HCT116 (cell line): ENCODE measurements at places on chromosomes 1 and 21.

DNA sequence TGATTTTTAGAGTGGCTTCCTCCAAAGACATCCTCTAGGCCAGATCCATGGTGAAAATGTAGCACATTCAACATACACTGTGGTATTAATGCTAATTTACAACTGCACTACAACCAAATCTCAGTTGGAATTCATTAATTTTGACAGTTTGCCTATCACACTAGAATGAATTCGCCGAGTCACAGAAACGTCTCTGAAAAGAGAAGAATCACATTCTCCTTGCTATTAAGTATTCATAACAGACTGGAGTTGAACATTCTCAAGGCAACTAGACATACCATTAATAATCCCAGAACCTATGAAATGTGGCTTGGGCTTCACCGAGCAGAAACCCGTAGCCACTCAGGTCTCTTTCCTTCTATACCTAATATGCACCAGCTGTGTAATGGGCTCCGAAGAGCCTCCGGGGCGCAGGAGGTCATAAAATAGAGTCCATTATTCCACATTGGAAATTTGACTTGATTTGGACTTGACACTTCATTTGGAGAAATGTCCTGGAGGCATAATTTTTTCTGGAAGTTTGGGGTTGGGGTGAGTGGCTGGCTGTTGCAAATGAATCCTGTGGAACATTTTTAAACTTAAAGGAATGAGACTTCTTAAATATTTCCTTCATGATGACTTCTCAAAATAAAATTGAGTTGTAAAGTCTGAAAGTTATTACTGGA lies 117.1 kb downstream of the DSCAM start:
- no peak for DNase-seq

GRCh38 chr1:244226435-244226834 lies 175.4 kb downstream of the ZBTB18 start:
- no peak for DNase-seq

- no peak for DNase-seq
These were observed 48.4 kb upstream of the IGSF5 start for GRCh38 chr21:39696618-39697017.

DNA sequence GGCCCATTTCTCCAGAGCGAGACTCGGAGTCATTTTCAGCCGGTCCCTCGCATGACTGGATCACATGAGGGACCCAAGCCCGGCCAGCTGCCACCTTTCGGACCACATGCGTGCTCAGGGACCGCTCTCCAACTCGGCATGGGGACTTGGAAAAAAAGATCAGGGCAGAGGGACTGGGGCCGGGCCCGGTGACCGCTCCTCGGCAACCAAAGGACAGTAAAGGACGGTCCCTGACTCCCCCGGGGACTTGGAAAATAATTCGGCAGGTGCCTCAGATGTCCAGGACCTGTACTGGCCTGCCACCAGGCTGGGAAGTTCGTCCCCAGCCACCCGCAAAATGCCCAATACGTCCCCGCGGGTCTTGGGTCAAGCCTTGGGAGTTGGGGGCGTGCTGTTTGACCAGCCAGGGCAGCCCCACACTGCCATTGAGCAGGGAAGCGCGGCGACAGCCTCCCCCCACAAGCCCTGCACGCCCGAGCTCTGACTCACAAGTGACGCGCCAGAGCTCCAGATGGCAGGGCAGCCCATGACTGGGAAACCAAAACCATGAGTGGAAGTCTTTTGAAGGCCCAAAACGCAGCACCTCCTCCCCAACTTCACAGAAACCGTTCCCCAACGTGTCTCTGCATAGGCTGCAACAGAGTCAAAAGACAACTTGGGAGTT lies 134.5 kb downstream of the LIPI start:
- no peak for DNase-seq

DNA sequence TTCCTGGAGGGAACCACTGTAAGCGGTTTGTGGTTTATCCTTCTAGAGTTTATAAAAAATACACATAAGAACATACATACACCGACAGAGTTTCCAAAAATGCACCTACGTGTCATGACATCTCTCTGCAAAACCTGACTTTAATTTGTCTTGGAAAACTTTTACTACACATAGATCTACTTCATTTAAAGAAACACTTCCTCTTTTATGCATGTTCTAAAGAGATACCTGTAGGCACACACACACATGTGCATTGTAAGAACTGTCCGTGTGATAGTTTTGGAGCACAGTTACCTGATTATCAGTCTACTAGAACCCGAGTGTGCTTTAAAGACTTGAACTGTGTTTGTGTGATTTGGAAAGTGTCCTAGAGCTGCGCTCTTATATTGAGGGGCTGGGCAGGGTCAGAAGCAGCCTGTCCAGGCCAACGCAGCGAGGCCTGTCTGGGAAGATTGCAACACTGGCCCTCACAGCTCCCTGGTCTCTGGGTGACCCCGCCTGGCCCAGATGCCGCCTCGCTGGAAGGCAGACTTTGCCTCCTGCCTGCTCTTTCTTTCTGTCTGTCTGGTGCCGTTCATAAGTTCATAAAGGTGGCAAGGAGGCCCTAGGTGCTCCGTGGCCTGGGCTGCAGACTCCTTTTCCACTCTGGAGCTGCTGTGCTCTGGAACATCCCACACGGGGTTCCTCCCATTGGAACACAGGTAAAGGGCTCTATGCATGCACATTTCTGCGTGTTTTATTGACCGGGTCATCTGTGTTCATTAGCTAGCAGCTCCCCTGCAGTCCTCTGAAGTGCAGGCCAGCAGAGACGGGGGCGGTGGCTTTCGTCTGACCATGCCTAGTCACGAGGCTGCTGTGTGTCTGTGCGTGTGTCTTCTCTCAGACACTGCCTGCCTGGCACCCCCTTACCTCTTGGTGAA lies 46.3 kb downstream of the AGPAT3 start:
- no peak for DNase-seq

DNA sequence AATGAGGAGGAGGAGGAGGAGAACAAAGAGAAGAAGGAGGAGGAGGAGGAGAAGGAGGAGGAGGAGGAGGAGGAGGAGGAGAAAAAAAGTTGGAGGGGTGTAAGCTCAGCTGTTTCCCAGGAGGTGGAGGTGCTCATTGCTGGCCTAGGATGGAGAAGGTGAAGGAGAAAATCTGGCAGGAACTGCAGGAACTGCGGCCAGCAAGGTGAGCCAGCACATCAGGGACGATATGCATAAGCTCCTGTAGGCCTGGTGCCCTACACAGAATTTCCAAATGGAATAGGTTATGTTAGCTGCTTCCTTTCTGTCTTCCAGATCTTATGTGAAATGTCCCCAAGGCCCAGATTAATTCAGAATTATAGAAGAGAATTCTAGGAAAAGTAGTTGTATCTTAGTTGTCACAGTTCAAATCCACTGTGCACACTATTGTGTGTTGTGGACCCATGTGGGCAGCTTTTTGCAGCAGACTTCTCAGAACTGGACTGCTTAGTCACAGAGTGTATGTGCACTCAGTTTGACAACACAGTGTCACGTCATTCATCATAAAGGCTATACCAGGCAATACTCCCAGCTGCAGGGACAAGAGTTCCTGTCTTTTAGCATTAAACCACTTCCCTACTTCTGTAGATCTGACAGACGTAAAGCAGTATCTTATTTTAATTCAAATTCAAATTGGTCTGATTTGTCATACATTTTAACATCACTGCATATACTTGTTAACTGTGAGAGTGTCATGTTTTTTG lies 303.7 kb downstream of the HLX start:
- no peak for DNase-seq

DNA sequence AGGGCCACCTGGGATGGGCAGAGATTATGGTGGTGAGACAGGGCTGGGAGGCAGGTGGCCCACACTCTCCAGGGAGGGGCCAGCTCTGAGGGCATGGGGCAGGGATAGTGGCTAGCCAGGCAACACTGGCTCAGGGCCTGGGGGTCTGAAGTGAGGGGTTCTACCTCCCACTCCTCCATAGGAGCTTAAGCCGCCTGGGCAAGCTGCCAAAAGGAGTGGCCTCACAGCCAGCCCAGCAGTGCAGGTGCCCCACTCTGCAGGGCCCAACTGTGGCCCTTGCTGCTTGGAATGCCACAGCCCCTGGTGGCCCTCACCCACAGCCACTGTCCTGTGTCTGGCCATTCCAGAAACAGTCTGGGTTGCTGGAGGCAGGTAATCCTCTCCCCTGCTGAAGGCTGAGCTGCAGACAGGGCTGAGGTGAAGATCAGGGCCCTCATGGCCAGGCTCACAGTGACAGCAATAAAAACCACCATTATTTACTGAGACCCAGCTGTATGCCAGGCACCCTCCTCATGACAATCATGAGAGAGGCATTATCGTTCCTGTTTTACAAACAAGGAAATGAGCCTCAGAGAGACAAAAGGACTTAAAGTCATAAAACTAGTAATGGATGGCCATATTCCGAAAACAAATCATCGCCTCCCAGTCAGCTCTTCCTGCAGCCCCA lies 31.0 kb downstream of the KIF21B start:
- no peak for DNase-seq

GRCh38 chr1:154845879-154846278 lies 24.2 kb downstream of the KCNN3 start:
- DNase-seq: no peak

- no peak for DNase-seq
These were observed 37.1 kb downstream of the LHX4 start for GRCh38 chr1:180267211-180267561.

GRCh38 chr1:14698314-14698713 lies 99.8 kb downstream of the KAZN start:
- no peak for DNase-seq

DNA sequence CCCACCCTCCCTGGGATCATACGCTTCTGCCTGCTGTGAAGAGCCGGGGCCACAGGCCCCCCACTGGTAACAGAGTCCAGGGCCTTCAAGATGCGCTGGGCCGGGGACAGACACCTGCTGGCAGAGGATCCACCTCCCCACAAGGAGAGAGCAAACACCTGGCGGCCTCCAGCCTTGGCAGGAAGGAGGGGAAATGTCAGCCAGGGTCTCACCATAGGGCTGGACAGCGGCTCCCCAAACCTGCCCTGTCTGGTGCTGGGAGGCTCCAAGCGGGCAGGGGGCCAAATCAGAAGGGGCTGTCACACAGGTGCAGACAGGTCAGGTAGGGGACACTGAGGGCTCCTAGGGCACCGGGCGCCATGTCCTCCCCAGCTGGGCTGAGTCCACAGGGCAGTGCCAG lies 58.9 kb downstream of the KCNAB2 start:
- DNase-seq: no peak

- DNase-seq: peak; percentile 27
These were observed 780 bp downstream of the YTHDF2 start for GRCh38 chr1:28737307-28738132.

DNA sequence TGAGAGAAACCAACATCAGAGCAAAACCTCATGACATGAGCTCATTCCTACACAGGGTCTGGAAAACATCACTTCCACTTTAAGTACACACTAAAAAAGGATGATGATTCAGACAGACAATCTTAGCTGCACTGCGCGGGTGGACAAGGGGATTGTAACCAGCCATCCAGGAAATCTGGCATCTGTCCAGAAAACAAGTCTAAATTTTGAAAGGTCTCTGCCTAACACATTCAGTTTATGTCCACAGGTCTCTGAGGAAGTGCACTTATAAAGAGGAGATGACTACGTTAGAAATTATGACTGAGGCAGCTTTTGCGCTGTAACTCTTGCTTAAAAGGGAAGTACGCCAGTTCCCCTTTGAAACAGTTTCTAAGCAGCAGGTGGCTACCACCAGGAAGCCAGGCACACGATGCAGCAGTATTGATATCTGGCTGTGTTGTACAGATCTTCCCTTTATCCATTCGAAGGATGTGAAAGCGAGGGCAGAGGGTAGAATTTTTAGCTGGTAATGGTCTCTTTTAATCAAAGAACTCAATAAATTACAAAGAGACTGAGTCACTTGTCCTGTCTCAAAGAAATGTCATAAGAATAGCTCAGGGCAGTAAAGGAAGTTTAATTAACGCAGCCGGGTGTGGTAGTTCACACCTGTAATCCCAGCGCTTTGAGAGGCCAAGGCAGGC lies 128.0 kb downstream of the SETD4 start:
- DNase-seq: peak; percentile 91

GRCh38 chr1:8910914-8911313 lies 32.4 kb upstream of the ENO1 start:
- DNase-seq: no peak

DNA sequence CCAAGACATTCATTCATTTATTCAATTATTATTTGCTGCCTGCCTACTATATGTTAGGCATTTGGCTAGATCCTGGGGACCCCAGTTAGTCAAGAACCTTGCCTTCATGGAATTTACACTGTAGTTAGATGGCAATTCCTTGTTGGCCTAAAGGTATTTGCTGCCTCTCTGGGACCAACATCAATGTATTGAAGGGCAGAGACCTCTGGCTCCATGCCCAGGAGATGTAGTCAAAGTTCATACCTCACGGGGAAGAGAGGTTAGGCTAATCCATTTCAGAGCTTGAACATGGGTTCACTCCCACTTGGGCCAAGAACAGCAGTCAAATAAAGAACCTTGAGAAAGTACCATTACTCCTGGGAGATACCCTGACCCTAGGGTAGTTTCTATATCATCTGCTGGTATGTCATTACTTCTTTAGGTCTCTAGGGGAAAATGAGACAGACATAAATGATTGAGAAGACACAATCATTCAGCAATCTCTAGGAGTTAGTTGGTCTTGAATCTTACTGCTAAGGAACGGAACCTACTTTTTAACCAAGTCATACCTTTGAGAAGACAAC lies 32.0 kb downstream of the SORT1 start:
- DNase-seq: no peak

DNA sequence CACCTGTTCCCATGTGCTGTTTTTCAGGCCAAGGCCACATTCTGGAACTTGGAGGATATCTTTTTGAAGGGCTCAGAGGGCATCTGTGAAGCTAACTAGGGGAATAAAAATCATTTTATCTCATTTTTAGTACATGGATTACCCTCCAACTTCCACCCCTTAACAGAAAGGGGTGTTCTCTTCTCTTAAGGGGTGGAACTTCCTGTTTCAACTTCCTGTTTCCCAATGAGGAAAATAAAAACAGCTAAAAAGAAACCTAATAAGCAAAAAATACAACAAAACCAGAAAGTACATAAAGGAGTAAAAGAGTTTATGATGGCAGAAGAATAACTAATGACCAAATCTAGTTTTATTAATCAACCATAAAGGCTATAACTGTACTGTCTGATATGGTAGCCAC lies 24.8 kb upstream of the SLC22A15 start:
- DNase-seq: no peak

GRCh38 chr1:172002725-172003345 lies 161.5 kb downstream of the DNM3 start:
- DNase-seq: peak; percentile 39

DNA sequence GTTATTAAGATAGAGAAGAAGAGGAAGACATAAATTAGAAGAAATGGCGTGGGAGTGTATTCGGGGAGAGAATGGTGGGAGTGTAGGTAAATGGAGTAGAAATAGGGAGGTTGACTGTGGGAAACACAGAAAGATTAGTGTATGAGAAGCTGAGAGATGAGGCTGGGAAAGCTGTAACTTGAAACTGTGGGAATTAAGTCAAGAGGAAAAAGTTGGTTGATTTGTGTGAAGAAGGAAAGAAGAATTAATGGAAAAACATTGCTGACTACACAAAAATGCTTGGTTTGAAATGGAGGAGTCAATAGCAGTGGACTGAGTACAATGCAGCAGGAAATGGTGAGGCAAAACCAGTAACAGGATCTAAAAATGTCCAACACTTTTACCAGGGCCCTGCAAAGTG lies 448.3 kb downstream of the PTPRC start:
- DNase-seq: no peak

GRCh38 chr1:225946803-225947202 lies 5.8 kb upstream of the LEFTY2 start:
- DNase-seq: no peak
